ENCODE measurements at places on chromosomes 3 and 15.

DNA sequence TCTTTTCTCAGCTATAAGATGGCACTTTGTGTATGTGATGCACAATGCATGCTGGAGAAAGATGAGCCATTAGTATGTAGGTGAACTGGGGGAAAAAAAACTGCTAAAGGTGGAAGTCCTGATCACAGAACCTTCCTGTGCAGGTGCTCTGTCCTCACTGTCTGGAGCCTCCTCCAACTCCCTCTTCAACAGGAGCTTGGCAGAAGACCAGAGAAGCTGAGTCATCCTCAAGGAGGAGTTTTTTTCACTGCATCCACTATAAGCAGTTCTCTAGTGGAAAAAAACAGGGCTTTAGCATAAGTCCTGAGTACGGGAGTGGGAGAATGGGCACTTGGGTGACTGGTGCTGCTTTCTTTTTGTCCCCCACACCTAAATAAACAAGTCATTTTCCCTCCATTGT is 168.4 kb upstream of the CADPS start:
- DNase-seq = no peak

DNA sequence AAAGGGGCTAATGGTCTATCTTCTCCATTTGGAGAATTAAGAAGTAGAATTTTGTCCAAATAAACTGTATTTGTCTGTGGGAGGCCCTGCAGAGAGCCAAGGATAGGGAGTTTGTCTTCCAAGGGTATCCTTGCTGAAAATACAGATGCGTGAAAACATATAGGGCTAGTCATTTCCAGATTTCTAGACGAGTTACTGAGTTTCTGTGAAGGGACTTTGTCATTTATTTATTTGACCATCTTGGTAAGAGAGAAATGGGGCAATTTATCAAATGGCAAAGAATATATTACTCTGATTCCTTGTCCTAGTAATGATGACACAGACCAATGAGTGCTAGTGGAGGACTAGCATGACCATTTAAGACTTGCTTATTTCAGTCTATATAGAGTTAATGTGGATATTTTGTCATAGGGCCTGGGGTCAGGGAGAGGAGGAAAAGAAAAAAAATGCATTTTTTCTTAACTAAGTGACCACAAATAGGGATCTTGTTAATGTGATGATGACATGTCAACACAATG is 376.6 kb upstream of the ONECUT1 start:
- no peak for DNase-seq

- no peak for DNase-seq
Observed at GRCh38 chr15:47376190-47376589, 341.1 kb upstream of the SEMA6D start.

- no peak for DNase-seq
Observed at GRCh38 chr15:49024840-49025239, 21.4 kb downstream of the SECISBP2L start.

GRCh38 chr3:18841422-18842343 is 306.6 kb upstream of the KCNH8 start:
- no peak for DNase-seq

DNA sequence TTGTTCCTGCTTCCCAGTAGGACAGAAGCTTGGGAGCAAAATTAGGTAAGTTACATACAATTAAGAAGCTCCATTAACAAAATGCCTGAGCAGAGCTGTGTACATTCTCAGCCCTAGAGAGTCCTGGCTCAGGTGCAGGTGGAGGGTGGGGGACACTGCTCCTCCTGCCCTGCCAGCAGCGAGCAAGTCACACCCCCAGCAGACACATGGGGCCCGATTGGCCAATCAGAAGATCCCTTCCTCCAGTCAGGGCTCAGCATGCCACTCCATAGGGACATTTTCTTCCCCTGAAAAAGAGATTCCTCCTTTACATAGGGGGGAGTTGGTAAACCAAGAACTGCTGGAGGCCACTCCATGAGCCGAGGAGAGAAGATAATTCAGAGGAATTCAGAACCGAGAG is 62.1 kb downstream of the PLXNA1 start:
- DNase-seq = no peak

DNA sequence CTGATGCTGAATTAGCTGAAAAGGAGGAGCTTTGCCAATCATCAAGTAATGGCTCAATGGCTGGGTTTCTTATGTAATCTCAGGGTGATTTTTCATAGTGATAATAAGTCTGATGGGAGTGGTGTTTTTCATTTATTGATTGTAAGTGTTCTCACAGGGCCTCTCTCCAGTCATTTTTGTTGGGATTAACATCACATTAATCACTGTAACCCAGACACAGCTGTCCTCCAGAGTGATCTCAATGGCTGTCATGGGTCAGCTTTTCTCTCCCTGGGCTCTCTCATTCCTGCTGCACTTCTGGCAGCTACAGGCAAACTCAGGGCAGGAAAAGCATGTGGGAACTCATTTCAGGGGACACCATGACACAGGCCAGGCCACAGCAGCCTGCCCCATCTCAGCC is 162.9 kb downstream of the LRTM1 start:
- DNase-seq = no peak

DNA sequence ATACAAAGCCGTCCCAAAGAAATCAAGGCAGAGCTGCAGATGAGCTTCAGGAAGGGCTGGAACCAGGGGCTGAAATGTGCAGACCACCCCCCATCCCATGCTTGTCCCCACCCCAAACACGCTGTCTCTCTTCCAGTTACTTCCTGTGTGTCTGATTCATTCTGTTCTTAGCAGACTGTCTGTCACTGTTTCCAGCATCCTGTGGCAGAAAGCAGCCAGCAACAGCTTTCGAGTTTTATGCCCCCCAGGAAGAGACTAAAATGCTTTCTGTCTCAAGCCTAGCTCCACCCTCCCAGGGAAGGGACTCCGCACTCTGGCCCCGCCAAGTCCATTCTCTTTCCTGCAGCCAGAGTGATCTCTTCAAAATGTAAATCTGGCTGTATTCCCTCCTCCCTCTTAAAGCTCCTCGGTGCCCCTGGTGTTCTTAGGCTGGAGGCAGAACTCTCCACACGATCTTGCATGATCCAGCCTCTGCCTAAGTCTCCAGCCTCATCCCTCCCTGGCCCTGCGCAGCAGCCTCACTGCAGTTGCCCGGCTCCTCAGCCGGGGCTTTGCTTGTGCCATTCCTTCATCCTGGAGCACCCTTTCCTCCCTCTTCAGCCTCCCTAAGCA is 41.5 kb downstream of the HRH1 start:
- no peak for DNase-seq

- no peak for DNase-seq
Observed at GRCh38 chr15:88476635-88477060, 9.1 kb downstream of the MRPS11 start.

DNA sequence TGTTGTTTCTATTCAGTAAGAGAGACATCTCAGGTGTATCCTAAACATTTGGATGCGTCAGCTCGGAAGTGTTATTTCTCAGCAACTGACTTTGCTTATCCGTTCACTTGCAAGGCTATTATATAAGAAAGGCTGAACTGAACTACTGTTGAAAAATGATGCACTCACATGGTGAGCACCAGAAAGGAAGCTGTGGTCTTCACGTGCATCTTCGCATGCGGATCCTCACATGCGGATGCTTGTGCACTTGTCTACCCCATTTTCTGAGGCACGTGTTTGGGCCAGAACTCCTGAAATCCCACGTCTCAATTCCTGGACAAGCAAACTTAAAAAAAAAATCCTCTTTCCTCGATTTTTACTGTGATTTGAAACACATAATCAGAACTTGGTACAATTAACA is 63.2 kb downstream of the PDZRN3 start:
- DNase-seq = no peak

DNA sequence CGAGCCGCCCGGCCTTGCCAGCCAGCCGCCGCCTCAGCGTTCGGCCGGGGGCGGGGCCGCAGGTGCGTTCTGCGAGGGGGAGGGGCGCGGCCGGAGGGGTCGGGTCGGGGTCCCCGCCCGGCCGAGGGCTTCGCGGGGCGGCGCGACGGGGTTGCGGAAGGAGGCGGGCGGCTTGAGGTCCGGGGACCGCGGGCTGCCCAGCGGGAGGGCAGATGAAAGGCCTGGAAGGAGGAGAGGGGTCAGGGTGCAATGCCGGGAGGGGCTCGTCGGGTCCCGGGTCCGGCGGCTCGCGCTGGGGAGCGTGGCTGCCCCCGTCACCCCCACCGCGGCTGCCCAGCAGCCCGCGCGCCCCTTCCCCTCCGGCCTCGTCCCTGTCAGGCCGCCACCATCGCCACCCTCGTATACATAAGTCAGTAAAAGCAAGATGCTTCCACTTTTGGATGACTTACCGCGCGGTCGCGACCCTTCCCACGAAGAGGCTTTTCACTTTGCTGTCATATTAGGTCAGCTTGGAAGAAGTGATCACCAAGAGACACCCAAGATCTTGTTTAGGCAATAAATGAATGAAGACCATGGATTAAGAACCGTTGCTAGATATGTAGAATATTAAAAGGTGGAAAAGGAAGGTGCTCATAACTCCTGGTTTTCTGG is 620 bp upstream of the ANP32A start:
- no peak for DNase-seq

GRCh38 chr15:87401973-87402372 is 854.6 kb downstream of the NTRK3 start:
- no peak for DNase-seq

DNA sequence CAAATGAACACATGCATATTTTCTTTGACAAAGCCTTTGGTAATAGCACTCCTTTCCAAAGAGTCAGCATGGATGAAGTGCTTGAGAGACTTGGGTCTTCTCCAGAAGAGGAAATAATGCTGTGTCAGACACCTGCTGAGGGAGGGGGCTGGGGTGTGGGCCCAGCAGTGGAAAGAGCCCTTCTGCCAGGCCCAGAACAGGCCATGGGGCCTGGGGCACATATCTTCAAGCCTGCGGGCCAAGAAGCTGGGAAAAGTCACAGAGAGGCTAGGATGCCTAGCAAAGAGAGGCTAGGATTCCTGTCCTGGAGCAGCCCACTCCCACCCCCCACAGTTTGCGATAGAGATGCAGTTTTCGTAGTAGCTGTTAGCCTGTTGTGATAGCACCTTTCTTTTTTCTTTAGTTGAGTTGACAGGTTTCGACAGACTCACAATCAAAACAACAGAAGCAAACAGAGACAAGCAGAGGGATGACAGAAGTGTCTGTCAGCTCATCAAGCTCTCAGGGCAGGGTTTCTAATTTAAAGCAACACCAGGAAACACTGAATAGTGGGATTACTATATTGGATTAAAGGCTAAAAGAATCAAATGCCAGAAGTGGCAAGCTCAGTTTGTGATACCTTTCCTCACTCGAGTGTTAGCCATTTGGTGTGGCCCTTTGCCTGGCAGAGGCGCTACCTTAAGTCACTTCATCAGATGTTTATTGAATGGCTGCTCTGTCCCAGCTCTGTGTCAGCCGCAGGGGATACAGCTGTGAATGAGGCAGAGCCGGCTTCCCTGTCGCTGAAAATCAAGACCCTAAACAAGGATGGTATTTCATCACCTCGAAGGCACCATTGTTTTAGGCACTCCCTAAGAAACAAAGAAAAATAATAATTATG is 19.0 kb downstream of the CMTM7 start:
- no peak for DNase-seq

GRCh38 chr15:90837094-90837493 is 31.3 kb upstream of the FURIN start:
- no peak for DNase-seq

GRCh38 chr3:181105646-181106045 is 116.1 kb upstream of the DNAJC19 start:
- no peak for DNase-seq

GRCh38 chr3:152331998-152332397 is 63.3 kb downstream of the MBNL1 start:
- DNase-seq = no peak

DNA sequence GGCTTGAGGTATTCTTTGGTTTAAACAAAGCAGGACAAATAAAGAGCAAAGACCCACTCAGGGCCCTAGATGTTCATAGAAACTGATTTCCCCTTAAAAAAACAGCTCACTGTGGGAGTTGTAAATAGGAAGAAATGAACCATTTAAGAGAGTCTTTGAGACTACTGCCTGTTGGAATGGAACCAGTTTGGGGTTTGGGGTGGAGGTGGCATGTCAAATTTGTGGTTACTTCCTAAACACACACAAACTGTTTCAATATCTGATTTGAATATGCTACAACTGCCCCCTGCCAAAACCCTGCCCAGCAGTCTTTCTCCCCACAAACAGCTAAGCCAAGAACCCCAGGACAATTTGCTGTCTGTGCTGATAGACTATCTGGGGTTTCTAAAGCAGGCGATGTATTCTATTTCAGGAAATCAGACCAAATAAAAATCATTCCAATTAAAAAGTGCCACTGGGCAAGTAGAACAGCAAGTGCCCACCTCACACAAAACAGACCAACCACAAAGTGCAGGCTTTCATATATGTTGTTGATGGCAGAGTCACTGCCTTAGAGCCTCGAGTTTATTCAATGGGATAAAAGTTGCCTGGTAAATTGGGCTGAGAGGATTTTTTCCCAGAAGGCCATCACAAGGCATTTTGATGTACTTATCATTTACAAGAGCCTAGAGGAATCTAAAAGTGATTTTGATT is 293.9 kb upstream of the PROK2 start:
- DNase-seq = no peak

DNA sequence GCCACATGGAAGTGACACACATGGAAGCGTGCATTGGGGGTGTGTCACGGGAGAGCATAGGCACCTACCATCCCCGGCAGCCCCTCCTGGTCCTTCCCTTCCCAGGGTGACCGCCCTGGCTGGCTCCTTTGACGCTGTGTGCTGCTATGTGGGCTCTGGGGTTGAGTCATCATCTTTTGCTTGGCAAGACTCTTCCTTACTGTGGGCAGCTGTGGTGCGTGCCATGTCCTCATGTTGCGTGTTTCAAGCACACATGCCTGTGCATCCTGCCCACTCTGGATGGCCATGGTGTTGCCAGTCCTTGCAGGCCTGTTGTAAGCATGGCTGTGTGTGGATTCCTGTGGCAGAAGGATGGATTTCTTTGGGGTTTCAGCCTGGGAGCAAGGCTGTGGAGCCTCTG is 14.0 kb downstream of the PLXNA1 start:
- no peak for DNase-seq

DNA sequence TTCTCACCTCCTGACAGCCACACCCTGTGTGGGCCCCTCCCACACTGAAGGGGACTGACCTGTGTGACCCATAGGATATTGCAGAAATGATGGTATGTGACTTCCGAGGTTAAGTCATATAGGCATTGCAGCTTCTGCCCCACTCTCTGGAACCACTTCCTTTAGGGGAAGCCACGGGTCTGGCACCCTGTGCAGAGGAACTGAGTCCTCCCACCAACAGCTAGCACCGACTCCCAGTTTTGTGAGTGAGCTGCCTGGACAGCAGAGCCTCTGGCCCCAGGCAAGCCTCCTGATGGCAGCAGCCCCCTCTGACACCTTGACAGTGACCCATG is 24.6 kb upstream of the SLC6A6 start:
- no peak for DNase-seq

DNA sequence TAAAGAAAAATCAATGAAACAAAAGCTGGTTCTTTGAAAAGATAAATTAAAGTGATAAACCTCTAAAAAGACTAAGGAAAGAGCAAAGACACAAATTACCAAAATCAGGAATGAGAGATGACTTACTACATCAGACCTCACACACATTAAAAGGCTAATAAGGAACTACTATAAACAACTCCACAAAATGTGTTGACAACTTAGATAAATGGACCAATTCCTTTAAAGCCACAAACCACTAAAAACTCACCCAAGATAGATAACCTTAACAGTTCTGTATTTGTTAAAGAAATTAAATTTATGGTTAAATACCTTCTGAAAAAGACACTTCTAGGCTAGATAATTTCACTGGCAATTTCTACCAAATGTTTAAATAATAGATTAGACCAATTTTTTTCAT is 170.4 kb downstream of the SMAD6 start:
- DNase-seq = no peak

Data from activated T-cell treated with anti-CD3 and anti-CD28 coated beads for 24 hours (primary cell).